ENCODE measurements at places on chromosomes 3 and 15.
A peak's percentile ranks its signal among the peaks of the same experiment; 100 is the strongest.

DNA sequence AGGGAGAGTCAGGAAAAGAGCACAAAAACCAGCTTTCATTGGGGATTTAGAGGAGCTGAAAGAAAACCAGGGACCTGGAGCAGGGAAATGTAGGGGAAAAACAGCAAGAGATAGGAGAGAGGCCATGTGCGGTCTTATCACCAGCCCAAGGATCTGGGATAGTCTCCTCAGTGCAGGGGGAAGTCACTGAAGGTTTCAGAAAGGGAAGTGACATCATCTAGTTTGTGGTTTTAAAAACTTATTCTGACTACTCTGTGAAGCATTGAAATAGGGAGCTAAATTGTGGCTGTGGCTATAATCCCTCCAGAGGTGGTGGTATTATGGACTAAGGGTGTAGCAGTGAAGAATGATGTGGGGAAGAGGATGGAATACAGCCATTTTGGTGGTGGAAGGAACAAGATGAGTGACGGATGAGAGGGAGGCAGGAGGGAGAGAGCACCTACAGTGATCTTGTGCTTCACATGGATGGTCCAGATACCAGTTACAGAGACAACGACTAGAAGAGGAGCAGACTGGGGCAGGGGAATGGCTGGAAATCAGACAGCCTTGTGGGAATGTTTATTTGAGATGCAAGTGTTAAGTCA is 72.7 kb downstream of the HMG20A start:
- peak; percentile 6 for DNase-seq

DNA sequence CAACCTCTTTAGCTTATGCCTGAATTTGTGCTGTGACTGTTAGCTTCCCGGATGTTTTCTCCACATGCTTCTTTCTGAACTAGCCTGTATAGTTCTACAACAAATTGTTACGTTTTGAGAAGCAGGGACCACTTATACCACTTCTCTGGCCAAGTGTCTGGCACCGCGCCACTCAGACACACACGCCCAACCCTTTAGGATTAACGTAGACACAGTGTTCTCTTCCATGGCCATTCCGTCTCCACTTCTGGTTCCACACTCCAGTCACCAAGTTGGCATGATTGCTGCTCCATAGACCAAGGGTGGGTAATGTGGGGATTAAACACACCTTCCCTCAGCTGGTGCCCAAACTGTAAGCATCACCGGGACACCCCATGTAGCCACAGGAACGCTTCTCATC is 755 bp upstream of the TMEM108 start:
- no peak for DNase-seq

DNA sequence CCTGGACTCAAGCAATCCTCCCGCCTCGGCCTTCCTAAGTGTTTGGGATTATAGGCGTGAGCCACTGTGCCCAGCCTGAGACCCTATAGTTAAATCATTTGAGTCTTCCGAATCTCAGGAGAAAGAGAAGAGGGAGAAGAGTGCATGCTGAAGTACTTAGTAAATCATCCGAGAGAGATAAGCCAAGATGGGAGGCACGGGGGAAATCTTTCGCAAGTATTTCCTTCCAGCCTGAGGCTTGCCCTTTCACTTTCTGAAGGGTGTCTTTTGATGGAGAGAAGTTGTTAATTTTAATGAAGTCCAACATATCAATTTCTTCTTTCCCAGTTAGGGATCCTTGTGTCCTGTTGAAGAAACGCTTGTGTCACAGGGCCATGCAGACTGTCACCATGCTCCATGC is 97.1 kb upstream of the SLC6A6 start:
- DNase-seq: no peak

DNA sequence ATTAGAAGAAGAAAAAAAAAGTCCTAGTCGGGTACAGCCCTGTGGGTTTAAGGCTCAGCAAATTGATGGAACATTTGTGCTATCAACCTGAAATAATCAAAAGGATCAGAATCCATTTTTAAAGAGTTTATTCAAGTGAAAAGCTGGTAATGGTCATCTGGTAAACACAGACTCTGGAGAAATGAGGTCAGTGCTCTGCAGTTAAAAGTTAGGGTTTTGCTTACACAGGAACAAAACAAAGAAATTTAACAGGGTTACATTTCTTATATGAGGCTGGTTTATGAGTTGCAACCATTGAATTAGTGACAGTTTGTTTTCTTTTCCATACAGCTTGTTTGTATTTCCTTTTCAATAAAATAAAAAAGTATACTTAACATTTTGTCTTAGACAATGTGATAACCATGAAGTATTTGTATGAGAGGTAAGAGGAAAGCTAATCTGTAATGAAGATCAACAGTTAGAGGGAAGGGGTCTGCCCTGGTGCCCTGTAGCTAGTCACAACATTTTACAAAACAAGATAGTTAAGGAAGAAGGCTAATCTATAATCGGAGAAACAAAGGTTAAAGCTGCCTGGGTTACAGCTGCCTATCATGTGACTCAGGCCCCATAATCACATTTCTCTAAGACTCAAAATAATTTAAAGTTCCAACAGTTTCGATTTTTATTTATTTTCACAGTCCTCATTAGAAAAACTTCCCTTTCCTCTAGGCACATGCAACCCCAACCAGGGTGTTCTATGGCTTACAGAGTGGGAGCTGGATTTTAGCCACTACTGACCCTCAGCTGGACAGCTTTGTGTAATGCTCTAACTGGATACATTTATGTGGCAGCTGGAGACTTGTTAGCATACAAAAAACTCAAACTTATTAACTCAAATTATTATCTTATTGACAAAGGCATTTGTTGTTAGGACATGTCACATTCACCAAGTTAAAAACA is 98.1 kb upstream of the ACP3 start:
- DNase-seq: no peak

- DNase-seq: no peak
Observed at GRCh38 chr3:8745619-8746370, 12.2 kb downstream of the CAV3 start.

- DNase-seq: no peak
Observed at GRCh38 chr15:36468746-36469145, 110.7 kb upstream of the CDIN1 start.

DNA sequence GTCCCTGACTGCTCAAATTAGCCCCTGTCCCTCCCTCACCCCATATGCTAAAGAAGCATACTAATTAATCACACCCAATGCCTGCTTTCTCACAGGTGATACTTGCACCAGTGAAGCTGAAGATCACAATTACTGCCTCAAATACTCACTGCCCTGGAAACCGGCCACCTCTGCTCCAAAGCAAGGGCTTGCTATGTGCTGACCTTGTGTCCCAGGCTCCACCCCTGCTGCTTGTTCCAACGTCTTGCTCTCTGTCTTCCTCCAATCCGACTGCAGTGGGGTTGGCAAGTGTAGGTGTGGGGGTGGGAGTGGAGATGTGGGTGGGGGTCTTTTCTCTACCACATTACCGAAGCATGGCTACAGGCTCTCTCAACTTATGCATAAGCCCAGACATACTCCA is 55.7 kb upstream of the PSMD6 start:
- no peak for DNase-seq

DNA sequence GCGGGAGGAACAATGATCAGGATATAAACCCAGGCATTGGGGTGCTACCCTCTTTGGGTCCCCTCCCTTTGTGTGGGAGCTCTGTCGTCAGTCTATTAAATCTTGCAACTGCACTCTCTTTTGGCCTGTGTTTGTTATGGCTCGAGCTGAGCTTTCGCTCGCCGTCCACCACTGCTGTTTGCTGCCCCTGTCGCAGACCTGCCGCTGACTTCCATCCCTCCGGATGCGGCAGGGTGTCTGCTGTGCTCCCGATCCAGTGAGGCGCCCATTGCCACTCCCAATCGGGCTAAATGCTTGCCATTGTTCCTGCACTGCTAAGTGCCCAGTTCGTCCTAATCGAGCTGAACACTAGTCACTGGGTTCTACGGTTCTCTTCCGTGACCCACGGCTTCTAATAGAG is 1443.7 kb upstream of the CADM2 start:
- no peak for DNase-seq

GRCh38 chr15:62647843-62648505 is 394.6 kb upstream of the TPM1 start:
- no peak for DNase-seq

DNA sequence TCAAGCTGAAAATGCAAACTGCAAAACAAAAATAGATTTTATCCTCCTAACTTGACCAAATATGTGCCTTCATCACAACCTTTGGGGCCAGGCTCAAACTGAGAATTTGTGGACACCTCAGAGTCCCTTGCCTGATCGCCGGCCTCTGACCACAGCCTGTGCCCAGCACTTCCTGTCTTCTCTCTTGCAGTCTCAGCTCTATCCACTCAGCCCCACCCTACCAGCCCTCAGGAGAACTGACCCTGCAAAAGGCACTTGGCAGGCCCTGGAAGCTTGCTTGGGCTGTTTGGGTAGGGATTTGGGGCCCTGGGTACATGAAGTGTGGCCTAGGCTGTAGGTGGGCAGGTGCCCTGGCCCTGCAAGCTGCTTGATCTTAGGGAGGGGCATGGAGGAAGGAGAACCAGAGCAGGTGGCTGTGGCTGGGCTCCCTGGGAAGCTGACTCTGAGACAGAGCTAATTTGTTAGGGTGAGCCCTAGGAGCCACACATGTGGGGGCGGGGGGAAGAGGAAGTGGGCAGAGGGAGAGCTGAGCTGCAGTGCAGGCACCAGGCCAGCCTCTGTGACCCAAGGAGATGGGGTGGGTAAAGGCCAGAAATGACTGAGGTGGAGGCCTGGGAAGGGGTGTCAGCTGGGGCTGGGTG is 8.6 kb downstream of the CLEC3B start:
- DNase-seq: peak; percentile 19

- no peak for DNase-seq
Observed at GRCh38 chr3:34203386-34203785, 405.0 kb downstream of the PDCD6IP start.

GRCh38 chr15:79988448-79989117 is 17.6 kb upstream of the BCL2A1 start:
- DNase-seq: no peak

DNA sequence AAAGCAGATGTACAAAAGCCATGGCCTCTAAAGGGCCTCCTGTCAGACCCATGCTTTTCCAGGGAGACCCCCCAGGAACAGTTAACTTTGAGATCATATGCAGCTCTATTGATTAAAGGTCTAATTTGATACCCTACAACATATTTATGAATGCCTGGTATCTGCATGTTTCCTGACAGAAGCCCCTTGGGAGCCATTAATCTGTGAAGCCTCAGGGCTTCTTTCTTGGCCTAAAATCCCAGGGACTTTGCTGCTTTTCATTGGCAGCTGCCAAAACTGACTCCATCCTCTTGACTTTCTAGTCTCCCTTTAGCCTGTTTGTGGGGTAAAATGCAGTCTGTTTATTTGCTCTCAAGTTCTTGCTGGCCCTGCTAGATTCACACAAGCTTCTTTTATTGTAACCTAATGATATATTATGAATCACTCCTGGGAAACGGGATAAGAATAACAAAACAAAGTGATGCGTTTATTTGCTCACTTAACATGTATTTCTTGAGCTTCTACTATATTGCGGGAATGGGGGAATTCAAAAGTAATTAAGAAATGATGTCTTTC is 257.0 kb downstream of the LSAMP start:
- DNase-seq: no peak

DNA sequence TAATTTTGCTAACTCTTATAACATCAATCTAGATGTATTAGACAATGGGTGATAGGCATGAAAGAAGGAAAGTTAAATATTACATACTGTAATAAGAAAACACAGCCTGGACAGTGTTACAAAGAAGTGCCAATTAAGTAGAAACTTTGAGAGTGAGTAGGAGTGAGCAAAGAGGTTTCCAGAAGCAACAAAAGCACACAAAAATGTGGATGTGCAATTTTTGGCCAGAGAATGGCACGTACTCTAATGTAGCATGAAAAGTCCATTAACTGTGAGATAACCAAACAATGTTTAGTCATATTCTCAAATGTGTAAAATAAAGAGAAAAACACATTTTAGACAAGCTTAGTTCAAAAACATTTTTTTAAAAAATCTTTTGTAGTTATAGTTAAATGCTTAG is 567.3 kb downstream of the ROBO1 start:
- no peak for DNase-seq

GRCh38 chr15:41281236-41281635 is 50.2 kb downstream of the CHP1 start:
- DNase-seq: no peak

- no peak for DNase-seq
Observed at GRCh38 chr3:78970656-78971055, 797.1 kb downstream of the ROBO1 start.

- DNase-seq: peak; percentile 82
Observed at GRCh38 chr15:41772720-41773331, 1.5 kb upstream of the MAPKBP1 start.

- no peak for DNase-seq
Observed at GRCh38 chr3:106420628-106421027, 551.8 kb upstream of the CBLB start.

- DNase-seq: no peak
Observed at GRCh38 chr3:30779686-30780287, 114.7 kb downstream of the GADL1 start.

DNA sequence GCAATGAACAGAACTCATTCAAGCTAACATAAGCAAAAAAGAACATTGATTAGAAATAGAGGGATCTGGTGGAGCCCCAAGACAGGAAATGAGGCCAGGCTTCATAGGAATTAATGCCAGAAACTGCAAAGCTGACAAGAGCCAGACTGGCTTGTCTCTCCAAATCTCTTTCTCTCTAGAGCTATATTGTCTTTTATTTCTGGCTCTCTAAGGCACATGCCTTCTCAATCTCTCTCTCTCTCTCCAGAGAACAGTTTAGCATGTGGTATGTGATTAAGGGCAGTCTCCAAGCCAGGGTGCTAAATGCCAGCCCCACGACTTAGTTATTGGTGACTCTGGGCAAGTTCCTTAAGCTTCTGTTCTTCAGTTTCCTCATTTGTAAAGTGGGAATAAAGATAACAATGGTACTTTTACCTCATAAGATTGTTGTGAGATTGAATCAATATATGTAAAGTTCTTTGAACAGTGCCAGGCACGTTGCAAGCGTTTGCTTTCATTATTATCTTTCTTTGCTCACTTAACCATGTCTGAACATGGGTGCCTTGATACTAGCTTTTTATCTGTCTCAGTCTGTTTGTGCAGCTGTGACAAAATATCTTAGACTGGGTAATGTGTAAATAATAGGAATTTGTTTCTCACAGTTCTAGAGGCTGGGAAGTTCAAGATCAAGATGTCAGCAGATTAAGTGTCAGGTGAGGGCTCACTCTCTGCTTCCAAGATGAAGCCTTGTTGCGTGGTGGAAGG is 123.2 kb downstream of the BDH1 start:
- DNase-seq: no peak

DNA sequence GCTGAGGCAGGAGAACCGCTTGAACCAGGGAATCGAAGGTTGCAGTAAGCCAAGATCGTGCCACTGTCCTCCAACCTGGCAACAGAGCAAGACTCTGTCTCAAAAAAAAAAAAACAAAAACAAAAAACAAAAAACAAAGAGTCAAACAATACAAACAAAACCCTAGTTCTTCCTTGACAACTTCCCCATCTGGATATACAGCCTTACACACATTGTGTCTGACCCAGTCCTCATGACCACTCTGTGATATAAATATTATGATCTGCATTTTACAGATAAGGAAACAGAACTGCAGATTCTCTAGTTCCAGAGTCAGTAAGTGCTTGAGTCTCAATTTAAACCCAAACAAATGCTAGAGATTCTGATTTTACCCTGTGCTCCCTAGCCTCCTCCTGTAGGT is 4.8 kb upstream of the ESYT3 start:
- no peak for DNase-seq
